ENCODE measurements at places on chromosomes 7 and 10. TPM values are rescaled to one million over a fixed set of nuclear protein-coding genes. Genes with fewer than 3 reads are reported as not detected.

DNA sequence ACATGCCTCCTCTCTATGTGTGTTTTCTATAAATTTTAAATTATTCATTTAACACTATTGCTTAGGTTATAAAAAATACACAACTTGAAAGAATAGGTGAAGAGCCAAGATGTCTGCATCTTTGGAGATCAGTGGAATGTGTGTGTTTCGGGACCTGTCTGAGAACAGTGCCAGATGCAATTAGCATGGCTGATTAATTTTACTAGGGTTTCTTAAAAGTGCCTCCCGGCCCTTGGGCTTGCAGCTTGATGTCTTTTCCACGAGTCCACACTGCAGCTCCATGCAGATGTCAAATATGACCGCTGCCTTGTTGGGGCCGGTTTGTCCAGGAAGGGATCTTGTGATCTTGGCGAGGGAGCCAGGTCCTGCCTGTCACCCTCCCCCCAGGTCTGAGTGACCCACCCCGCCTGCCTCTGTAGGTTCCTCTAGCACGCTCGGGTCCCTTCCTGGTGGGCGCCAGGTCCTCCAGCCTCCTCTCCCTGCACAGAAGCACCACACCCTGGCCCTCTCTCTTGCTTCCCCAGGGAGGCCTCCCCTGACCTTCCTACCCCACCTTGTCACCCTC lies 20.7 kb downstream of the LHPP start:
- no peak for DNase-seq

DNA sequence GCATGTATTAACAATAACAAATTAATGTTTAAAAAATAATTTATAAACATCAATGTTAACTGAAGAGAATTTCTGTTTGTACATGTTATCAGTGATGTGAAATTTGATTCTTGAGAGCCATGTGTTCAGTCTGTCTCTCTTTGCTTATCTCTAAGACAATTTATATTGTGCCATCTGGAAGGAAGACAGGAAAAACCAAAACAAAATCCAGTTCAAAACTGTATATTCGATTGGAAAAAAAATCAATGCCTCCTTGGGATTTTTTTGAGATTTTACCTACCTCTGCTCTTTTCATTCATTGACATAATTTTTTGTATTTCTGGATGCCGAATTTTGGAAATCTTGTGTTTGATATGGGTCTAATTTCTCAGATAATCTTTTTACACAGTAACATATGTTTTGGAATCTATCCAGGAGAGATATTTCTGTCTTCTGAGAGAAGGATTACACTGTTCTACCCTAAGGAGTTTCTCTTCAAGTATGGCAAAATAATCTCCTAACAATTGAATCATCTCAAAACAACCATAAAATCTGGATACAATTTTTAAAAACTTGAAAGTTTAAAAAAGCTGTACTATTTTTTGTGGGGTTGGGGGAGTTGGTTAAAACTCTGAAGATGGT lies 311.9 kb upstream of the GNAI1 start:
- no peak for DNase-seq

GRCh38 chr10:79422178-79422892 lies 23.1 kb downstream of the ZCCHC24 start:
- no peak for DNase-seq

- DNase-seq, result no peak
Measured at GRCh38 chr7:121954803-121955202, 81.8 kb downstream of the PTPRZ1 start.

- DNase-seq, result no peak
Measured at GRCh38 chr7:149444287-149444686, 16.6 kb downstream of the ZNF777 start.

DNA sequence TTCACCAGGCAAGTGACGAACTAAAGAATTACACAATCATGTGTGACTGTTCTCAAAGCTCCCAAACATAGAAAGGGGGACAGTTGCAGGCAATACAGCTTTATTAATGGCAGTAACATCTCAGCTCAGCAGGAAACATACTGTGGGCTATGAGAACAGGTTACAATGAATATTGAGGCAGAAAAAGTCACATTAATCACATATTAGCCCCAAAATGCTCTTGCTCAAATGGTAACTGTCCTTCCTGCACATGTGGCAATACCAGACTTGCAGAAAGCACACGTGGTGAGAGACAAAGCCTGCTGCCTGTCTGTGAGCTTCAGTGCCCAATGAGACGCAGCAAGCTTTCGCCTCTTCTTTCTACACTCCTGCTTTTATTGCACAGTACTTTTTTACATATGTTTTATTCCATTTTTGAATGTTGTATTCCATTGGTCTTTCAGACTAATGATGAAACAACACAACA lies 104.9 kb upstream of the ACBD5 start:
- no peak for DNase-seq

GRCh38 chr7:41685684-41686083 lies 17.2 kb downstream of the INHBA start:
- DNase-seq, result no peak

DNA sequence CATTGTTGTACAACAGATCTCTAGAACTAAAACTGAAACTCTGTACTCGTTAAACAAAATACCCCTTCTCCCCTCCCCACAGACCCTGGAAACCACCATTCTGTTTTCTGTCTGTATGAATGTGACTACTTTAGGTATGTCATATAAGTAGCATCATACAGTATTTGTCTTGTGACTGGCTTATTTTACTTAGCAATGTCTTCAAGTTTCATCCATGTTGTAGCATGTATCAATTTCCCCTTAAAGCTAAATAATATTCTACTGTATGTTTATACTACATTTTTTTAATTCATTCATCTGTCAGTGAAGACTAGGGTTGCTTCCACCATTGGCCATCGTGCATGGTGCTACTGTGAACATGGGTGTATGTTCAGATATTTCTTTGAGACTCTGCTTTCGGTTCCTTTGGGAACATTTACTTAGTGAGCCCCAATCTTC lies 71.2 kb upstream of the RPA3 start:
- no peak for DNase-seq

DNA sequence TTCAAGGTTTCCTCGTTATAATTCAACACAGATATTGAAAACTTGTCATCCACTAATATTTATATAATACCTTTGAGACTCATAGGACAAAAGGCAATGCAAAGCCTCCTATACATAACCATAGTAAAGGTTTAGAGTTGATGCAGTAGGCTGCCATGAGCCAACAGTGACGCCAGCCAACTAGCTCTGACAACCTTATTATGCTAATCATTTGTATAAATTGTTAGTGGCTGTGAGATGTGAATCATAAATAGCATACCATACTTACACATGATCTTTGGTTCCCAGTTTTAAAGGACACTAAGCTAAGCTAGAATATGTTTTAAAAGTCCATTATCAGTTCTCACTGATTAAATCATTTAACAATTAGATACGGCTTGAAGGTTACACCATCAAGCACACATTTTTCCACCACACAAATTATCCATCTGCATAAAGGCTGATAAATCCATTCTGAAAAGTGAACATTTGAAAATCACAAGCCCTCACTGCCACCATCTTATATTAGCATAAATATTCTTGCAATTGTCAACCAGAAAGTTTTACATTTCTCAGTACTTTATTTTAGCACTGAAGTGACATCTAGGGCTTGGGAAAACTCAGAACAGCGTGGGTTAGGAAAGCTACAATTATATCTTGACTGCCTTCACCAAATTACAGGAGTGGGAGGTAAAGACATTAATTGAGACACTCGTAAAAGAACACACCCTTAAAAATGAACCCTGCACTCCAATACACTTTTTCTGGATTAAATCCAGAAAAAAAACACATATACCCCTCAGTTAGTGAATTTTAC lies 30.7 kb downstream of the COA1 start:
- no peak for DNase-seq

- DNase-seq, result no peak
Measured at GRCh38 chr10:84176836-84177474, 3.4 kb downstream of the GPR15LG start.

- DNase-seq, result peak; percentile 100
Measured at GRCh38 chr7:121530227-121531174, 134.4 kb upstream of the FAM3C start.

GRCh38 chr10:14688606-14689005 lies 86.1 kb downstream of the FAM107B start:
- no peak for DNase-seq

DNA sequence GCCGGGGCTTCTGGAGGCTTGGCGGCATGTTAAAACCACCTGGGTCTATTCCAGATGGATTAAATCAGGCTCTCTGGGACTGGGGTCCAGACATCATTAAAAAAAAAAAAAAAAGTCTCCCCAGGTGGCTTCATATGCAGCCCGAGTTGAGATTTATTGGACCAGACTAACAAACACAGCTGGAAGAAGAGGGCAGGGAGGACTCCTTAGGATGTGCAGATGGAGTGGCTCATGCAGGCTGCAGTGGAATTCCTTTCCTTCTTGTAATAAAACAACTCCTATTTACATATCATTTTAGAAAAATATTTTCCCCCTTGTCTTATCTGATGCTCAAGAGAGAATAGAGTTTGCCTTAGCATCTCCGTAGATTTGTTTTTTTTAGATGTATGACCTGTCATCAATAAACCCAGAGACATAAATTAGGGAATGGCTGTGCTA lies 238.1 kb downstream of the CAMK1D start:
- no peak for DNase-seq

DNA sequence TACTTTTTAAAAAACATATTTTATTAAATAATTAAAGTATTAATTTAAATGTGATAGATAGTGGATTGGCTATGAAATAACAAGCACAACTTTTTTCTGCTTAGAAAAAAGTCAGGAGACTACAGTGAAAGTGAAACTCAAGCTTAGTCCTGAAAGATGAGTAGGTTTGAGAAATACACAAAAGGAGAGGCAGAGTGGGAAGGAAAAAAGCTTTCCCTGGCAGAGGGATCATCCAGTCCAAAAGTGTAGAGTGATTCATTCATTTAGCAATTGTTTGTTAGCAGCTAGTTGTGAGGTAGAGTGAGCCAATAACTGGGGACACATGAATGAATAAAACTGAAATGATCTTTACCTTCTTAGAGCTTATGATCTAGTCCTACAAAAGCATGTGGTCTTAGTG lies 93.5 kb downstream of the FOXP2 start:
- no peak for DNase-seq

- DNase-seq, result no peak
Measured at GRCh38 chr10:117533507-117534281, 8.9 kb upstream of the EMX2 start.

DNA sequence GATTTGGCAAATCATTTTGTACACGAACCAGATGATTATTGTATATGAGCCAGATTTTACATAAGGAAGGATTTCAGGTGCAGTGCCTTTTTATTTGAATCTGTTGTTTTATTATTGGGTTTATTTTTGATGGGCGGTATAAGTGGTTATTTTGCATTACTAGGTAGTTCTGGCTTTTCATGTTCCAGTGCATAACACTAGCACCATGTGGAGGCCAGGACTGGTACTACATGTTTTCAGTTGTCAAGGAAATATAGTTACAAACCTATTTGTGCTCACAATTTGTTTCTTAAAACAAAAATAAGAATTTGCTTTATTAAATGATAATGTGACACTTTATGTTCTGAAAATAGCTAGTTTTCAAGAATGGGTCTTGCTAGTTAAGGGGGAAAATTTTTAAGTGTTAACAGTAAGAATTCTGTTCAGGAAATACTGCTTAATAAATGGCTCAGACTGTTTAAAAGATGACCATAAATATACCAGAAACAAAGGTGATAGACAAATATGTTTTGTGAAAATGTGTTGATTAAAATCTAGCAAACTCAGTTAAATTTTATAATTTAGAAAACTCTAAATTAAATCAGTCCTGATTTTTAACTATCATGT lies 7.1 kb upstream of the SEMA3E start:
- peak; percentile 18 for DNase-seq

DNA sequence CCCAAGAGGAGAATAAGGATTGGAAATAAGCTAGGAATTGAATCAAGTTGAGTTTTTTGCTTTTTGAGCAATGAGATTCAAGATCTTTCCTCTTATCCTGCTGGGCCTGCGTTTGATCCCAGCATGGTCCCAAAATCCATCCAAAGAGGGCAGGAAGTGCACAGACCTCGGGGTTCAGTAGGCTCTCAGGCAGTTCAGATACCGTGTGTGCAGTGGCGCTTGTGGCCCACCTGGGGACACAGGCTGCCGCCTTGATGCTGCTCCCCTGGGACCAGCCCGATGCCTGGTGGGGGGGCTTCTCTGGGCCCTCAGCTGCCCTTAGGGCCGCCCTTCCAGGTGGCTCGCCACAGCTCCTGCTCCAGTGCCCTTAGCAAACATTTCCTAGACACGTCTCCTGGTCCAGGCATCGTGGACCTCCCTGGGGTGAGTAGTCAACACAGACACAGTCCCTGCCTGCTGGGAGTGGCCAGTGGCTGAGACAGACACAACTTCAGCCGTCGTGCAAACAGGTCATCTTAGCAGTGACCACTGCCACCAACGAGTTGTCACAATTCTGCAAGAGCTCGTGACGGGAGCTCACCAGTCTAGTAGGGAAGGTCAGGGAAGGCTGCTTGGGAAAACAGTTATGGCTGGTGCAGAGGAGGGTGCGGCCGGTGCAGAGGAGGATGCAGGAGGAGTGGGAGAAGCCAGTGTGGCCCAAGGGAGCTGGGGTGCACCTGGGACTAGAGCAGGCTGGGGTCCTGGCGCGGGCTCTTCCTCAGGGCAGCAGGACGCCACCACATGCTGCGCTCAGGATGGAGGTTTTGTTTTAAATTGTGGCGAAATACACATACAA lies 21.7 kb upstream of the JAKMIP3 start:
- DNase-seq, result no peak

DNA sequence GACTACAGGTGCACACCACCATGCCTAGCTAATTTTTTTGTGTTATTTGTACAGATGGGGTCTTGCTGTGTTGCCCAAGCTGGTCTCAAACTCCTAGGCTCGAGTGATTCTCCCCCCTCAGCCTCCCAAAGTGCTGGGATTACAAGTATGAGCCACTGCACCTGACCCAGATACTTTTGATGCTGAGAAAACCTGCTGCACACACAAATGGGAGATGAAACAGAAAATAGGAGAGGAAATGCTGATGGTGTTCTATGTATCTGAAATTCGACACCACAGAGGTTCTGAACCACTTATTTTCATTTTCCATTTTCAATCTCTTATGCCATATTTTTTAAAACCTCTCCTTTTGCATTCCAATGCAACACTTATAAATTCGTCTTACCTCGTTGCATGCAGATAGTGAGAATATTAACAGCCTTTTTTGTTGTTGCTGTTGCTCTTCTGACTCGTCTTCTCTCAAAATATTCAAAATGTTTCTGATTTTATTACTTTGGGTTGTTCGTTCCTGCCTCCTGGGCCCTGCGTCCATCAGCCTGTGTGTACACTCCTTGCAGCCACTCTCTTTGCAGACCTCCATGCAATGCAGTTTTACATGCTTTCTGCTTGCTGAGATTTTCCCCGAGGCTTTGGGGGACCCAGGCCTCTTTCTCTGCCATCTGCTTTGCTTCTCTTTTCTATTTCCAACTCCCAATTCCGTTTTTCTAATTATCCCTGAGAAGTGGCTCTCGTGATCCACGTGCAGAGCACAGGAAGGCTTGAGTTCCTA lies 556.1 kb downstream of the GALNT17 start:
- DNase-seq, result no peak

GRCh38 chr7:29852457-29852856 lies 46.1 kb downstream of the WIPF3 start:
- DNase-seq, result no peak

- no peak for DNase-seq
Measured at GRCh38 chr10:4767033-4767814, 58.8 kb upstream of the AKR1E2 start.

GRCh38 chr10:21528236-21529031 lies 3.0 kb upstream of the SKIDA1 start:
- no peak for DNase-seq

MALRD1 gene
- total RNA-seq, result 0.08 TPM

AGAP9 gene
- 3.6 TPM for total RNA-seq

CCL24 gene
- not detected for total RNA-seq

GSAP gene
- total RNA-seq, result 4.3 TPM

SLIT1 gene
- total RNA-seq, result 0.07 TPM

LSM5 gene
- total RNA-seq, result 10.0 TPM

EGFR gene
- 67.2 TPM for total RNA-seq

SFMBT2 gene
- total RNA-seq, result 3.0 TPM

OR13A1 gene
- not detected for total RNA-seq

Measured in kidney epithelial cell (primary cell).